ENCODE measurements at places on chromosomes 5 and 9.

- DNase-seq, result peak; percentile 55
Observed at GRCh38 chr5:159061179-159061796, 38.4 kb downstream of the EBF1 start.

DNA sequence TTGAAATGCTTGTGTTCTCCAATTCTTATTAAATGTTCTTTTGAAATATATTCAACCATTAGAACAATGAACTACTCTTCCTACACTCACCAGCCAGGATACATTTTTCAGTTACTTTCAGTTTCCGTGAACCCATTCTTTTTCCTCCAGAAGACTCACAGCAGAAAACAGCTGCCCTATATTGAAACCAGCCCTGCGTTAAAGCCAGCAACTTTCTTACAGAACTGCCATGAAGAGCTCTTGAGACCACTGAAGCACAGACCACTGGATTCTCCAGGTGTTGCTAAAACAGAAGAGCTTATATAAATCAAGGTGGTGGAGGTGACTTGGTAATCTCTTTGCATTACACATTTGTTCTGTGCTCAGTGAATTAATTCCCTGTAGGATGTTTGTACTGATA is 365.9 kb upstream of the C9orf72 start:
- DNase-seq, result no peak

- DNase-seq, result no peak
Observed at GRCh38 chr5:102554082-102554481, 55.3 kb upstream of the SLCO6A1 start.

GRCh38 chr9:121989010-121989409 is 104.1 kb downstream of the TTLL11 start:
- DNase-seq, result peak; percentile 29

GRCh38 chr5:108797396-108797795 is 49.7 kb downstream of the FER start:
- no peak for DNase-seq

DNA sequence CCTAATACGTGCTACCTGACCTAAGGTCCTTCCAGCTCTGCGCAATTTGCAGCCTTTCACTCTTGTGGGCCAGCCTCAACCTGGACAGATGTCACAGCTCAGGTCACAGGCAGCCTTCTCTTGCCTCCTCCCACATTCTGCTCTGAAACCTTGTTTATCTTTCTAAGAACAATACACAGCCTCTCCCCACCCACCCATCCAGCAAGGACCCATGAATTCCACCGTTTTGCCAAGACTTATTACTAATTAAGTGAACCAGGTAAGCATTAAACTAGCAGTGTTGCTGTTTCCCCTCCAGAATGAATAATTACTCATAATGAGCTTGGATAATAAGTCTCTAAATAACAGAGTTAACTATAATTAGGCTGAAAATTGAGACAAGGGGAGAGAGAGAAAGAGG is 11.0 kb downstream of the FABP6 start:
- no peak for DNase-seq

- DNase-seq, result no peak
Observed at GRCh38 chr9:2624051-2624682, 2.6 kb downstream of the VLDLR start.
